ENCODE measurements at places on chromosomes 5 and 9. TPM values are rescaled to one million over a fixed set of nuclear protein-coding genes. Genes with fewer than 3 reads are reported as not detected.

DNA sequence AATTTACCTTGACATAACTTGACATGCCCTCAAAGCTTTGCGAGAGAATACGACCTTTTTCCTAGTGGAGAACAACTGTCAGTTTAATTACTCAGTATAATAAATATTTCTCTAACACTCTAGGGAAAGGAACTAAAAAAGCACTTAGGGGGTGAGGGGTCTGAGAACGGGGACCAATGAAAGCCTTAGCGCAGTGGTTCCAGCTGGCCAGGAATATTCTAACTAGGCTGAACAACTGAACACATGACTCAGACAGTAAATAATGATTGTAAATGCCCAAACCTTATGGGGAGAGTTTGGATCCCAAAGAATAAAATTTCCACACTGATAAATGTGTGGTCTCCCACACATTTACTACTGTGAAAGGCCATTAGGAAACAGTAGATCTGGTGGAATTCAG is 14.9 kb downstream of the MYO10 start:
- no peak for DNase-seq

The IFNA2 gene
- total RNA-seq, result not detected

The RASGRF2 gene
- total RNA-seq, result 0.98 TPM

The GOLGA1 gene
- total RNA-seq, result 9.3 TPM

Data from RPMI7951 (cell line).